ENCODE measurements at places on chromosomes 6 and 20.

DNA sequence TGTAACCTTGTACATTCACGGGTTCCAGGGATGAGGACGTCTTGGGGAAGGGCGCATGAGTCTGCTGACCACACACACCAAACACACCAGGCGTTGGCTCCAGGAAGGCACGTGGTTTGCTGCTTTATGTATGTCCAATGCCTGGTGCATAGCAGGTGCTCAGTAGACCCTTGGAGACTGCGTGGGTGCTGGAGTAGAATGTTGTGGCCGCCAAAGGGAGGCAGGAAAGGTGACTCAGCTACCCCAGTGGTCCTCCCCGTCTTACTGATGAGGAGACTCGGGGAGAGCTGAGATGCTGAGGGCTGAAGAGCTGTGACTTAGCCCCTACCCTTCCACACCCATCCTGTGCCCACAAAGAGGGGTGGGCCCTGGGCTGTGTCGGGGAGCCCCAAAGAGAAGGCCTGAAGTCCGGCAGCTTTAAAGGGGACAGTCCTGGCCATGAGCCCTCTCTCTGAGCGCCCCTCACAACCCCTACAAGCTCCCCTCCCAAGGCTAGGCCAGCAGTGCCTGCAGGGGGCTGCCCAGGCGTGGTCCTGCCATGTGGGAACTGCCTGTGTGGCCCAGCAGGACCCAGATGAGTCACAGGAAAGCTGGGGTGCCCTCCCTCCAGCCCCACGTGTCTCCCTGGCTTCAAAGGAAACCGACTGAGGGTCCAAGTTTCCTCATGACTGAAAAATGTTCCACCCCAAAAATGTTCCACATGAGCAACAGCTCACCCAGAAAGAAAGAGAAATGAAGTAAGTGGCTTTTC, 28.0 kb upstream of the PTGIS start:
- DNase-seq = no peak

DNA sequence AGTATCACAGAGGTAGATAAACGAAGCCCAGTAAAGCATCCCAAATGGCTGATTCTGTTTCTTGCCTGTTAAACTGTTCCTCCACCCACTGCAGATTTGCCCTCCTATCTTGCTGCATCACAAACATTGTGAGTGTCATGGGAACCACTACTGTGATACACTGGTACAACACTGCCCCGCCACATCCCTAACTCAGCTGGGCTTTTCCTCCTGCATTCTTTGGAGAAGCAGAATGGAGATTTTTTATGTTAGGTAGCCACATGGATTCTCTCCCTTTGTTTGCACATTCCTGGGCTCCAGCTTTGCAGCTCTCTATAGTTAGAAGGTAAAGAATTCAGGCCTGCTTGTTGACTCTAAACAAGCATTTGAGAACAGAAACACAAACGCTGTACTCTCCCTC, 234.1 kb downstream of the TMEM242 start:
- DNase-seq = peak; percentile 57

DNA sequence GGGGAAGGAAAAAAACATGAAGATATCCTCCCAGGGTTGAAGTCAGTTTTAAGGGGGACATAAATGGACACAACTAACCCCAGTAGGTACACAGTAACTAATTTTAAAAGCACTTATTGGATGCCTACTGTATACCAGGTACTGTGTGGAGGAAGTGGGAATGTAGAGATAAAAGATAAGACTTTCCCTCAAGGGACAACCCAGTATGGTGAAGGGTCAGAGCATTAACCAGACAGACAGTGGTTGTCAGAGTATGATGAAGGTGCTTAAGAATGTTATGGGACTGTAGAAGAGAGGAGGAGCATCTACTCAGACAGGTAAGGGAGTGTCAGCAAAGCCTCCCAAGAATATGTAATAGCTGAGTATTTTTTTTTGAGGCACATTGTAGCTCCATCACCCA, 906 bp downstream of the ABCF1 start:
- no peak for DNase-seq

GRCh38 chr20:35091816-35092523, 637 bp downstream of the TRPC4AP start:
- peak; percentile 27 for DNase-seq

GRCh38 chr6:12567682-12568081, 148.9 kb upstream of the PHACTR1 start:
- DNase-seq = no peak

GRCh38 chr6:127851197-127851596, 49.7 kb downstream of the THEMIS start:
- DNase-seq = no peak

DNA sequence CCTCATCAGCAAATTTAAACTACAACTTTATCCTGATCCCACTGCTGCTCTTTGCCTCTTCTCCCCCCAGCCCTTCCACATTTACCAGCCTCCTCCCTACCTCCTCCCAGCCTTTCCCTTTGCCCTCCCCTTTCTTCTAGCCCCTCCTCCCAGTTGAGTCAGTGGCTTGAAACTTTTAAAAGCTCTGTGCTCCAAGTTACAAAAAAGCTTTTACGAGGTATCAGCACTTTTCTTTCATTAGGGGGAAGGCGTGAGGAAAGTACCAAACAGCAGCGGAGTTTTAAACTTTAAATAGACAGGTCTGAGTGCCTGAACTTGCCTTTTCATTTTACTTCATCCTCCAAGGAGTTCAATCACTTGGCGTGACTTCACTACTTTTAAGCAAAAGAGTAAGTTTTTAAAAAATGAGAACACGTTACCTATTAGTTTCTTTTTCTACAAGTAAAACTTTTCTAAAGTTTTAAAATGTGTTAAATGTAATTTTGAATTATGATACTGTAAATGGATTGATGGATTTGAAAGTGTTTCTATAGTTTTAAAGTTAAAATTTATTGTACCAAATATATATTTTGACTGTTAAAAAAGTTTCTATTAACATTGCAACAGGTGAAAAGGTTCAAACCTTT, at the start of gene GJA1:
GJA1 (plus strand) TSS at position 203 of the 626 bp plus-strand sequence. CDS start 11,202 bp downstream, outside the sequence.
- DNase-seq = peak; percentile 71

DNA sequence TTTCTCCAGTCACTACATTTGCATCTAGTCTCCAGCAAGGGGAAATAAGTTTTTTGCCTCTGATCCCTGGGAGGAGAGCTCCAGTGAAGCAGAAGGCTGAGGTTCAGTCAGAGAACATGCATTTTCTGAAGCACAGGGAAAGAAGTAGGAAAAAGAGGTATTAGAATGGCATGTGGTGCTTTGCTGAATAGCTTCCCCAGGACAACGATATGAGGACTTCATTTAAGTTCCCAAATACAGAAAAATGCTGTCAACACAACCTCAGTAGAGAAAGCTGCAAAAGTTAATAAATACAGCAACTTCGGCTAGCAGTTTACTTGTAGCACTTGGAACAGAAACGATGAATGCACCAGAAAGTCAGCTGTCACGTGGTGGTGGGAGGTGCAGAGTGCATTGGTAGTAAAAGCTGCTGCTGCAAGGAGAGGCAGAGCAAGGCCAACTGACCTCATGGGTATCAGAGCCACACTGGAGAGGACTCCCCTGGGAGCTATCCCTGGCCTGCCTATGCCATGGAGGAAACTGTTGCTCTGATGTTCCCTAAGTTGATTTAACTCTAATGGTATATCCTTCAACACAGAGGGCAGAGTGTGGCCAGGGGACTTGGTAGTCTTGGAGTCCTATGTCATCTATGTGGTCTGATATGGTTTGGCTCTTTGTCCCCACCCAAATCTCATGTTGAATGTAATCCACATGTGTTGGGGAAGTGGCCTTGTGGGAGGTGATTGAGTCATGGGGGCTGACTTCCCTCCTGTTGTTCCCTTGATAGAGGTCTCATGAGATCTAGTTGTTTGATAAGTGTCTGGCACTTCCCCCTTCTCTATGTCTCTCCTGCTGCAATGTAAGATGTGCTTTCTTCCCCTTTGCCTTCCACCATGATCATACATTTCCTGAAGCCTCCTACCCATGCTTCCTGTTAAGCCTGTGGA, 85.9 kb downstream of the ADTRP start:
- DNase-seq = no peak

DNA sequence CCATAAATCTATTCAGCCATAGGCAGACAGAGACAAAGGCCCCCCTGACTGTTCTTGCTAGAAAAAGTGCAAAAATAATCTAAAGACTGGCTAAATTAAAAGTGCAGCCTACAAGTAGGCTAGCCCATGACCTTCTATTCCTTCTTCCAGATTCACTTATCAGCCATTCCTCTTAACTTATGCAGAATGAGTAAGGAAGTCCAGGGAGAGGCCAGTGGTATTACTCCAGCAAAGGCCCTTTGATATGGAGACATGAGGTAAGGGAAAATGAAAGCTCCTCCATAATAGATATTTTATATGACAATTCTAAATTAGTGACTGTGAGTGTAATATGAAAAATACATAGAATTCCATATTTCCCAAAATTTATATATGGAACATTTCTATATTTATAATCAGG, 199.4 kb downstream of the TBC1D32 start:
- DNase-seq = no peak

DNA sequence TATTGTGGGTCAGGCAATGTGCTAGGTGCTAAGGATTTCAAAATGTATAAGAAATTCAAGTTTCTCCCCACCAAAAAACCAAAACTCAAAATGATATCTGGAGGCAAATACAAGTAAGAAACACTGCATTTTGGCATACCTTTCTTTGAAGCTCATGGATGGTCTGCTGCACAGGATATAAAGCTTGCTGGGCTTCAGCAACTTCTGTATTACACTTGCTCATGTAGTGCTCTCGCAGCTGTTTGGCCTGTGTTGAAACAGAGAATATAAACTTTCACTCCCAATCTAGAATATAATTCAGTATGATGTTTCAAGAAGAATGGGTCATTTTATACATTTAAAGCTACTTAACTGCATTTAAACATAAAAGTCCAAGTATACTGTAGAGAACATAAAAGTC, 39.6 kb downstream of the SHPRH start:
- no peak for DNase-seq

- no peak for DNase-seq
Measured at GRCh38 chr6:109770047-109770446, 79.0 kb downstream of the FIG4 start.

DNA sequence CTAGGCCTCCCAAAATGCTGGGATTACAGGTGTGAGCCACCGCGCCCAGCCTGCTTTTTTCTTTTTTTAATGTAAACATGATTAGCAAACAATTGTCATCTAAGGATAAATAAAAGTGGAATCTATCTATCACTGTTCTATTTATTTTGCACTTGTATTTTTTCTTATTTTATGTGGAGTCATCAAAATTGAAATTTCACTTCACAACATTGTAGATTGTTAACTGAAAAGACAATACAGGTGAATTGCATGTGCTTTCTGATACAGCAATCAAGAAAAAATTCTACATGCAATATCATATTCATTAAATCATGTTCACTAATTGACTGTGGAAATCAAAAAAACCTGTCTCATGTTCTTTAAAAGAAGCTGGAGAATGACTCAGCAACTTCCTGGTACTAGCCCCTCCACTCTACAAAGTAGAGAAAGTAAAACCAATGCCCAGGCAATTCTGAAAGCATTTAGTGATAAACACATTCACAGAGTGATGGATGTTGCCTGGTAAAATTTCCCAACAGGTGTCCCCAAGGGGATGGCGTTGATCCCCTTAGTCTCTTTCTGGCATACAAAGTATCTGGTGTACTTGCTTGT, 10.7 kb upstream of the RFX6 start:
- DNase-seq = no peak

DNA sequence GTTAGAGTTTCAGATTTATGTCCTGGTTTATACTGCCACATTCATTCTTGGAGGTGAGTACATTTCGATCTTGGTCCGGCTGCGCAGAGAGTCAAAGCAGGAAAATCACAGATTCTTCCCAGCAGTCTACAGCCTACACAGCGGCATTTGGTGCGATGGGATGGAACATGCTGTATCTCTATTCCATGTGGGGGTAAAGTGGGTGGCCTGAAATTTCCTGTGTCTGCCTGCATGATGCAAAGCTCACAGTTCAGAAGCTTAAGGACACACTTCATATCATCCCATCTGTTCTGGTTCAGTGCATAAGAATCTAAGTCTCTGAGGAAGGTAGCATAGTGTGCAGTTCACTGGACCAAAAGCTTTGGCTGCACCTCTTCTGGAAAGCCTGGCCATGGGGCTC, at the start of gene DEFB127:
DEFB127 (plus strand) TSS at position 301 of the 400 bp plus-strand sequence; CDS start at position 392, 91 bp downstream.
- DNase-seq = no peak

- peak; percentile 54 for DNase-seq
Measured at GRCh38 chr6:692356-692851, 535 bp downstream of the EXOC2 start.

DNA sequence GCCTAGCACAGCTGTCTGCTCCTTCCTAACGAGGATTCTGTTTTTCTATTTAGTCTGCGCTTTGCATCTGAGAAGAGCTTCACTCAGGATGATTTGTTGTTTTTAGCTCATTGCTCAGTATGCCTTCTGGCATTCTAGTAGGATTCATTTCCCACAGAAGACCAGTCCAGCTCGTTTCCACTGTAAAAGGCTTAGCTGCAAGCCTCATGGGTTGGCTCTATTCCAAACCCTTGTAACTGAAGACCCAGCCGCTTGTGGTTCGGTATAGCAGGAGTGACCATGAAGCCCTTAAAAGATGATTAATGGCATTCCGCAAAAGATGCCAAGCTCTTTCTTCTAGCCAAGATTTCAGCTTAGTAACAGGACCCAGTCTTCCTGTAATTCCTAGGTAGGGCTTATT, 7.2 kb downstream of the ADGRF1 start:
- peak; percentile 26 for DNase-seq

- DNase-seq = no peak
Measured at GRCh38 chr20:21936261-21936660, 230.8 kb downstream of the PAX1 start.

DNA sequence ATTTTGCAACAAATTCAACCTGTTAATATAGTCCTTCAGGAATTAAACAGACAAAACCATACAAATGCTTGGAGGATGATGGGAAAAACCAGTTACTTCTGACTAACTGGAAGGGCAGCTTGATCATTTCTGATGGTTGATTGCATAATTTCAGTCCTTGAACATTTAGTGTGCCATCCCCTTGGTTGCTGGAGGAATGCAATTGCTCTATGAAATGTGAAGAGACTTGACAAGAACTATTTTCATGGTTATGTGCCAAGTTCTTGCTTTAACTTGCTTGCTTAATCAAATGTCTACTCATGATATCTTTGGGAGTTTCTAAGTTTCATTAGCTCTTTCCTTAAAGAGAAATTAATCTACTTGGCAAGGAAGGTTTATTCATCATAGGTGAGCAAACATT, 45.2 kb downstream of the ANKEF1 start:
- DNase-seq = peak; percentile 54

DNA sequence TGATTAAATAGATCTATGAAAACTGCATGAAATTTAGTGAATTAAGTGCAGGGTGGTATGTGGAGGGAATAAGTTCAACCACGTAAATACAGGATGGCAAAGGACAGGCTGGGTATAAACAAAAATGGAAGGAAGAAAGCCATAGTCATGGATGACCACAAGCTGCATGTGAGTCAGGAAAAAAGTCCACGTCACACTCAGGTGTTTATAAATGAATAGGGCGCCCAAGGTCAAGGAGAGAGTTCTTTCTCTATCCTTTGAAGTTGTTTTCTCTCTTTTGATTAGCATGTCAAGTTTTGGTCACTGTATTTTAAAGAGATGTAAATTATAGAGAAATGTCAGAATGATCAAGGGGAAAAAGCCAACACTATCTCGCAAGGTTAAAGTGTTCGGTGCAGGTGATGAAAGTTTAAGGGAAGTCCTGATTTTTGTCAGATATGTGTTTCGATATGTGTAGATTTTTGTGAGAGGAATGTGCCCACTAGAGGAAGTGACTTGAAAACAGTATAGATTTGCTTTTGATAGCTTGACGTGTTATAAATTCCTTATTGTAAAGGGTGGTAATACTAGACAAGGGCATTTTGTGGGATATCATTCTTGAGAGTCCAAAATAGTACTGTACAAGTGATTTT, 58.7 kb downstream of the MAP3K4 start:
- DNase-seq = no peak

- DNase-seq = no peak
Measured at GRCh38 chr6:1153696-1154245, 158.1 kb upstream of the FOXQ1 start.

Measured in AG08396 (cell line).